Lower lobe of right lung (tissue), 2 donors: ENCODE measurements at places on chromosomes 6 and 20. TPM values are rescaled to one million over a fixed set of nuclear protein-coding genes. Genes with fewer than 3 reads are reported as not detected.

GRCh38 chr20:57628047-57628961 lies 8.1 kb upstream of the ZBP1 start:
- H3K36me3 ChIP-seq = no peaks in the 10 kb centered on the region
- H3K27ac ChIP-seq = peak overlapping the region; percentile 84
- peaks cover 10% of the 10 kb centered on the region for H3K4me1 ChIP-seq
- peak overlapping the region; percentile 27 for H3K4me3 ChIP-seq
- DNase-seq = no peak

DNA sequence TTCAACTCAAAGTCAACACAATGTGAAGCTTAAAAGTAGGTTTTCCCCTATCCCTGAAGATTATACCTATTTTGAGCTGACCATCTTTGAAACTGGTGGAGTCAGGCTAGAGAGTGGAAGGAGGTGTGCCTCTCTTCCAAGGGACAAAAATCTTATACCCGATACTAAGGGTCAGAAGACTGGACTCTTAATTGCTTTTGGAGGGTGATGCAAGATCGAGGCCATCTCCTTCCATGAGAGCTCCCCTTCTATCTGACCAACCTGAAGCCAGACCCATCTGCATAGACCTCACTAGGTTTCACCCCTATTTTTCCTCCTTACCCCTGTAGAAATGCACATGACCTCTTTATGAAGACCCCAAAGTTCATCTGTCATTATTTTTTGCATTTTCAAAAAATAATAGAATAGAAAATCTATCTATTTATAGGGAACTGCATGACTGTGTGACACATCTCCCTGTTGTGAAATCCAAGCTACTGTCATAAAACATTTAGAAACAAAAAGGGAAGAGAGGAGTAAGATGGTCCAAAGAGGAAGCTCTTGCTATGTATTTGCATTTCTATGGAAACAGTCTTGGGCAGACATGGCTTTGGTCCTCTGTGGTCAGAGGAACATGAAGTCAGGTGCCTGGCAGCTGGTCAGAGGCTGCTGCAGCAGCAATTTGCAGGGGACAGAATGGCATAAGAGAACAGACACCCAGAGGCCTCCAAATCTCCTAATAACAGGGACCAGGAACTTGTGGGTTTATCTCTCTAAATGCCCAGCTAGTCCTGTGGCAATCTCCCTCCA lies 349.2 kb downstream of the MAFB start:
- H3K27ac ChIP-seq = peak overlapping the region; percentile 25
- no peaks in the 10 kb centered on the region for H3K4me1 ChIP-seq
- H3K36me3 ChIP-seq = no peaks in the 10 kb centered on the region
- H3K27me3 ChIP-seq = no peaks in the 10 kb centered on the region
- H3K4me3 ChIP-seq = no peak overlapping the region

DNA sequence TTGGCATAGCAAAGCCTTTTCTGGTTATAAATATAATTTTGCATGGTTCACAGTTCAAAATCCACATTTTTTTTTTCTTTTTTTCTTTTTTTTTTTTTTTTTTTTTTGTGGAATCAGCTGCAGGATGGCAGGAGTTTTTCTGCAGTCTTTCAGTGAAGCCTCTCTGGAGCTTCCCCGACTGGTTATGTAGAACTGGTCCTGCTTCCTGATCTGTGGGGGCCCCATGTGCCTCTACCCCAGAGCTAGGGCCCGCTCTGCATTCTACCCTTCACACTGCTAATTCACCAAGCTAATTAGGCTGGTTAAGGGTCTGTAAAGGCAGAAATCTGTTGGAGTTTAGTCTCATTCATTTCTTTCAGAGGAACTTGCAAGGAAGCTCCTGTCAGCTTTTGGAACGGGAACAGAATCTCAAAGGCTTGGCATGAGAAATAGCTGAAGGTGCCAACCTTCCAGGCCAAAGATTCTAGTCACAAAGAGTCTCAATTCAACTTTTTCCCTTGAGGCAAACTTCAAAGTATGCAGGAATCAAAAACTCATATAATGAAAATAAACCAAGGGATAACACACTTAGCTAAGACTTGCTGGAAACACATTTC lies 45.5 kb downstream of the HMGN3 start:
- H3K4me1 ChIP-seq = no peaks in the 10 kb centered on the region
- DNase-seq = no peak
- no peaks in the 10 kb centered on the region for H3K36me3 ChIP-seq
- no peaks in the 10 kb centered on the region for H3K27me3 ChIP-seq
- H3K27ac ChIP-seq = no peak overlapping the region

GRCh38 chr6:2542858-2543218 lies 207.9 kb downstream of the MYLK4 start:
- no peaks in the 10 kb centered on the region for H3K36me3 ChIP-seq
- peak overlapping the region; percentile 44 for H3K27ac ChIP-seq
- no peak for DNase-seq
- H3K4me3 ChIP-seq = no peak overlapping the region
- peaks cover 24% of the 10 kb centered on the region for H3K4me1 ChIP-seq

GRCh38 chr6:48032151-48032550 lies 78.8 kb downstream of the PTCHD4 start:
- H3K4me3 ChIP-seq = no peak overlapping the region
- no peaks in the 10 kb centered on the region for H3K27me3 ChIP-seq
- no peaks in the 10 kb centered on the region for H3K36me3 ChIP-seq

DNA sequence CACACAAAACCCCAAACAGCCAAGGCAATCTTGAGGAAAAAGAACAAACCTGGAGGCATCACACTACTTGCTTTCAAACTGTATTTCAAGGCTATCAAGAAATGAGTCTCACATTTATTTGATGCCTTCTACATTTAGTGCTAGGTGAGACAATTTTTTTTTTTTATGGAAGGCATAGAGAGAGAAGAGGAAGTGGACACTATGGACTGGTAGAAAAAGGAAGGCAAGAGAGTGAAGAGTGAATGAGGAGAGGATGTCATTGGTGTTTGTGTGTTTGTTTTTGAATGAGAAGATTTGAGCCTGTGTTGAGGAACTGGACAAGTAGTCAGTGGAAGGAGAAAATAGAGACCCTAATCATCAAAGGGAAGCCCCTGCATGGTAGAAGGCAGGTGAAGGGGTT lies 182.0 kb upstream of the JAG1 start:
- peaks cover 5% of the 10 kb centered on the region for H3K4me1 ChIP-seq
- no peak for DNase-seq
- H3K4me3 ChIP-seq = no peak overlapping the region
- no peak overlapping the region for H3K27ac ChIP-seq

DNA sequence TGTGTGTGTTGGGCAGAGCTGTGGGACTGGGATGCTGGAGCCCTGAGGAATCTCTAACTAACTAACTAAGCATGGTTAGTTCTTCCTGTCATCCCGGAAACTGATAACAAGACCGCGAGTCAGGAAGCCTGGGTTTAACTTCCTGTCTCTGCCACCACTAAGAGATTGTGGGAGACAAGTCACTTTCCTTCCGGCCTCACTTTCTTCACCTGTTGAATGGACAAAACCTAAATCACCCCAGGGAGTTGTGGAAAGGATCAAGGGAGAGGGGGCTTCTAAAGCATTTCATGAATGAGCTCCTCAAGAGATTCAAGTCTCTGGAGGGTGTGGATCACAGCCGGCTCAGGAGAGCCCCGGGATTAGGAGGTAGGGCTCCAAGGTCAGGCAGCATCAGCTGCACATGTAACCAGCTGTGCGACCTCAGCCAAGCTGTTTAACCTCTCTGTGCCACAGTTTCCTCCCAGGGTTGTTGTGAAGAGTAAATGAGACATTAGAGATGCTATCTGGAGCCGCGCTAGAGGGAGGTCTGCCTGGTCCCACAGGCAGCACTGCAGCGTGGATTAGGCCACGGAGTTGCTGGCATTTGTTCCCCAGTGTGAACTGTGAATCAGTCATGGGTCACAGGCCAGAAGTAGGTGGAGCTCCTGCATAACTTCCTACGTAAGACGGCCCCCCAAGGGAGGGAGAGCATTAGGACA lies 105.1 kb downstream of the TOX2 start:
- no peak for DNase-seq
- H3K27me3 ChIP-seq = no peaks in the 10 kb centered on the region
- no peaks in the 10 kb centered on the region for H3K36me3 ChIP-seq
- peak overlapping the region; percentile 31 for H3K27ac ChIP-seq
- no peak overlapping the region for H3K4me3 ChIP-seq

- H3K4me1 ChIP-seq = peaks cover 47% of the 10 kb centered on the region
- DNase-seq = no peak
- peak overlapping the region; percentile 85 for H3K27ac ChIP-seq
- H3K27me3 ChIP-seq = peaks cover 23% of the 10 kb centered on the region
- peaks cover 16% of the 10 kb centered on the region for H3K36me3 ChIP-seq
These were observed 15.3 kb downstream of the PRDM1 start for GRCh38 chr6:106101466-106101865.

DNA sequence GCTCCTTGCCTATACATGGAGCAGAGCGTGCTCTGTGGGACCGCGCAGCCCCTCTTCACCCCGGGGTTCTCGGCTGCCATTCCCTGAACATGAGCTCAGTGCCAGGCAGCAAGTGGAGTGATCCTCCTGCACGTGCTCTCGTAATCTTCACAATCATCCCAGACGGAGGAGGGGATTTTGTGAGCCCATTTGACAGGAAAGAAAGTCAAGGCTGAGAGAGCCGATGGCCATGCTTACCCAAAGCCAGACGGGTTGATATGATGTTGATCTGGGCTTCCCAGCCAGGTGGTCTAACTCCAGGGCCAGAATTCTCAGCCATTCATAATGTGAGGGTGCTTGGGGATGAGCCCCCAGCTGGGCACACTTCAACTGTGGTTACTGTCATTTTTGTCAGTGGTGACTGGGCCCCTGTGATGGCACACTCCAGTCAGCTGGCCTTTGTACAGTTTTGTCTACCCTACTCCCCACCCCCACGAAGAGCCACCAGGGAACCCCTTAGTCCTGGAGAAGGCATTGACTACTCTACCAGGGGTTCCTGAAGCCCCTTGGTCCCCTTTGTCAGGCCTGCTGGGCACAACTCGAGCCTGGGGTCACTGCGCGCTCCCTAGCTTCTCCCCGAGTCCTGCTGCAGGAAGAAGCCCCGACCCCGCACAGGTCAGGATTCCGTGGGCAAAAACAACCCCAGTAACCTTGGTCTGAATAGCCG lies 1.5 kb downstream of the APCDD1L start:
- H3K4me3 ChIP-seq = no peak overlapping the region
- no peaks in the 10 kb centered on the region for H3K36me3 ChIP-seq
- no peaks in the 10 kb centered on the region for H3K4me1 ChIP-seq
- no peak for DNase-seq

DNA sequence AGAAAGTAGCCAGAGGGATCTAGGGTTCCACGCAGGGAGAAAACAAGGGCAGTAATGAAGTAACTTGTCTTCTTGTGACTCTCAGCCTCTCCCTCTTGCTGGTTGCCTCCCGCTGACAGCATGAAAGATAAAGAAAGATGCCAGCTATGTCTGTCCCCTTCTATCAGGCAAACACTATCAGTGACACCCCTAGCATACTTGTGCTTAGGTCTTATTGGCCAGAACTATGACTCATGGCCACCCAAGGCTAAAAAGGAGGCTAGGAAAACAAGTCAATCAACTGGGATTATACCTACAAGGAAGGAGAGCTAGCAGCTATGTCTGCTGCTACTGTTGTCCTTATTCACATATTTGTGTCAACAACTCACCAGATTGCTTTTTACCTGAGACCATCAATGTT lies 206.8 kb upstream of the SOX4 start:
- no peaks in the 10 kb centered on the region for H3K36me3 ChIP-seq
- H3K4me3 ChIP-seq = no peak overlapping the region
- no peaks in the 10 kb centered on the region for H3K27me3 ChIP-seq
- H3K4me1 ChIP-seq = no peaks in the 10 kb centered on the region

- no peaks in the 10 kb centered on the region for H3K36me3 ChIP-seq
- no peak overlapping the region for H3K4me3 ChIP-seq
- no peak for DNase-seq
- no peaks in the 10 kb centered on the region for H3K4me1 ChIP-seq
- H3K27ac ChIP-seq = no peak overlapping the region
- H3K27me3 ChIP-seq = no peaks in the 10 kb centered on the region
These were observed 121.1 kb downstream of the CDC5L start for GRCh38 chr6:44508646-44509045.

DNA sequence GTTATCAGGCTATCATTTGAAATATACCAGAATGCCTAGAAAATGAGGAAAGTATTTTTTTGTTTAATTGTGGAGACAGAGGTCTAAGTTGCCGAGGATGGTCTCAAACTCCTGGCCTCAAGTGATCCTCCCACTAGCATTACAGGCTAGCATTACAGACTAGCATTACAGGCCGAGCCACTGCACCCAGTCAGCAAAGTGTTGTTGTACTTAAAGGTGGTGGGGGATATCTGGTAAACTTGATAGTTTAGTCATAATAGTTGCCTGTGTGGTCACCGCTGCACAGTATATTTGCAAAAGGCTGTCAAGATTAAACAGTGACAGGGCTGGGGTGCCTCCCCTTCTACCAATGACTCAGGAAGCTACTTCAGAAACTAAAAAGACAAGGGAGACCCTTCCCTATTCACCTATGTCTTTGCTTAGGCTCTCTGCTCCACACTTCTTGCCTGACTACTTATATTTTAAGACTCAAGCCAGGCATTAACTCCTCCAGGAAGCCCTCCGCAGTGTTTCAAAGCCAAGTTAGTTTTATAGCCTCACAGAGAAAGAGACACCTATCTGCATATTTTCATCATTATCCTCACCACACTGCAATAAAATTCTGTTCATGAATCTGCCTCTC lies 3.1 kb upstream of the AKIRIN2 start:
- peaks cover 7% of the 10 kb centered on the region for H3K4me1 ChIP-seq
- no peak for DNase-seq
- H3K27me3 ChIP-seq = no peaks in the 10 kb centered on the region
- no peaks in the 10 kb centered on the region for H3K36me3 ChIP-seq
- H3K4me3 ChIP-seq = no peak overlapping the region

Gene DAAM2
- 29.0 TPM for total RNA-seq

Gene ZBP1
- 5.8 TPM for total RNA-seq

Gene HRH3
- total RNA-seq = not detected
